NCI-H2171 treated with DMSO at 0.1 percent for 48 hours (cell line): ENCODE measurements at places on chromosomes 1 and 21.

GRCh38 chr1:220928725-220929300 lies 49.6 kb downstream of the HLX start:
- peak; percentile 13 for DNase-seq

GRCh38 chr1:231188072-231188471 lies 26.2 kb downstream of the TRIM67 start:
- no peak for DNase-seq

DNA sequence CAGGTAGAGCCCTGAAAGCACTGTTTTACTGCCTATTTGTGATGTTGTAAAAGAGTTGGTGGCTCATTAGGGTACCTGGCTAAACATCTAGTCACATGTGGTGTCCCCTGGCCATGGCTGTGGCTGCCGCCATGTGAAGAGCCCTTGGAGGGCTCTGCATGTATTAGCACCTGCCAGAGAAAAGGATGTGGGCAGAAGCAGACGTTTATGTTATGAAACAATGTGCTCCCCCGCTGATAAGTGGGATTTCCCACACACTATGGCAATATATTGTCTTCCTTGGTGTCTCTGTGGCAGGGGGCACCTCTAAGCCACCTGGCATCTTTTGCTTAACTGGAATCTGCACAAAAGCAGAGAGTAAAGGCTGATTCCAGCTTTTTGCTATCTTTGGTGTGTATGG lies 9.6 kb downstream of the TENT5C start:
- no peak for DNase-seq

GRCh38 chr21:36487641-36488307 lies 7.9 kb upstream of the CLDN14 start:
- DNase-seq = no peak

GRCh38 chr1:16184557-16185303 lies 27.7 kb downstream of the ARHGEF19 start:
- no peak for DNase-seq

DNA sequence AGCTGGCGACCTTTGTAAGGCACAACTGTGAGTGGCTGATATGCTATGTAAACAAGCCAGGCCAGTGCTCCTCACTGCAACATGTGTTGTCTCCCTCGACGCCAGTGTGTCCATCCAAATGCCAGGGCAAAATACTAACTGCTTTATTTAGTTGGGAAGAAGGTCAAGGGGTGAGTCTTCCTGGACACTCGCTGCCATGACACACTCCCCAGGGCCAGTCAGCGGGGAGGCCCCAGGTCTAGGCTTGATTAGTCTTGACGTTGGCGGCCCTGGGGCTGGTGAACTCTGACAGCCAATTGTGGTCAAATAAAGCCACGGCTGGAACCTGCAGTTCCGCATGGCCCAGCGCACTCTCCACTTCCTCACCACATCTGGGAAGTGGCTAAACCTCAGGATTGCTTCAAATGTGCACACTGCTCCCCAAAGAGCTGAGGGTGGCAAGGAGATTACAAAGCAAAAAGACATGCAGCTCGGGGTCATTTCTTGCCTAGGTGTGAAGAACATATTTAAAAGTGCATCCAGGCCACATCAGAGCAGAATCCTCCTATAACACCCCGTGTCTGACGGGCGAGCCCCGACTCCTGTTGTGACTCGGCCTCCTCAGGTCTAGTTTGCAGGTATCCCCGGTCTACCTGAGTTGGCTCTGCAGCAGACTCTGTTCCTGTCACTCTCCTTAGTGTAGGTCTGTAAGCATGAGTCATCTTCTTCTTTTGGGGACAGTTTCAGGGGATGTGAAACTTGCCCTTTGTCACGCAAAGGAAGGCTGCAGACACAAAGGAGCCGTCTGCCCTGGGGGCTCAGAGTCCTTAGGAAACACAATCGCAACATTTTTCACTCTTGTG lies 183.5 kb downstream of the RUNX1 start:
- no peak for DNase-seq

GRCh38 chr1:178361847-178362246 lies 134.9 kb downstream of the CLEC20A start:
- DNase-seq = no peak

DNA sequence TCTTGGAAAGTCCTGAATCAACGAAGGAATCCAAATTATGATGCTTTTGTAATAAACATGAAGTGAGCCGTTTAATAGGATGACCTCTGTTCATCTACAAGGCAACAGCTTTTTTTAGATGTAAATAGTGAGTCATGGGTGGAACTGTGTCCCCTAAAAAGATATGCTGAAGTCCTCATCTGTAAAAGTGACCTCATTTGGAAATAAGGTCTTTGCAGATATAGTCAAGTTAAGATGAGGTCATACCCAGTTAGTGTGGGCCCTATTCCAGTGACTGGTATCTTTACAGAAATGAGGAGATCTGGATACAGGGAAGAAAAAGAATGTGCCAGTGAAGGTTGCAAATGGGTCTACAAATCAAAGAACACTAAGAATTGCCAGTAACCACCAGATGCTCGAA lies 1287.3 kb upstream of the ADGRL4 start:
- DNase-seq = no peak

DNA sequence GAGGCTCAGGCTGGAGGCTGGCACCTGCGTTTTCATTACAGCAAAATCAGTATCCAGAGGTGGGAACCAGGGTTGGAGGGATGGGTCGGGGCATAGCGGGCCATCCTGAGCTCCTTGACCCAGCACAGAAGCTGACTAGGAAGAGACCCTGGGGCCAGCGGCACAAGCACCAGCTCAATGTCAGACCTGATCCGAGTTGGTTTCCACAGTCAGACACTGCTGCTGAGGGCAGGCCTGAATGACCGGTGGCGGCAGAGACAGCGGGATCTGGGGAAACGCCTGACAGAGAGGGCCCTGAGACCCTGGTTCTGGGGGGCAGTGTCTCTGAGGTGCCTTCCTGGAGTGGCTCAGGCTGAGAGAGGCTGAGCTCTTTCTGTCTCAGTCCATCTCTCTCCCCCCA lies 162.0 kb upstream of the C1orf174 start:
- DNase-seq = no peak

GRCh38 chr1:201921952-201922558 lies 24.3 kb downstream of the LMOD1 start:
- DNase-seq = no peak

- no peak for DNase-seq
Measured at GRCh38 chr1:237864338-237865244, 26.1 kb downstream of the ZP4 start.

- no peak for DNase-seq
Measured at GRCh38 chr21:44566403-44566802, 7.1 kb upstream of the KRTAP10-4 start.

DNA sequence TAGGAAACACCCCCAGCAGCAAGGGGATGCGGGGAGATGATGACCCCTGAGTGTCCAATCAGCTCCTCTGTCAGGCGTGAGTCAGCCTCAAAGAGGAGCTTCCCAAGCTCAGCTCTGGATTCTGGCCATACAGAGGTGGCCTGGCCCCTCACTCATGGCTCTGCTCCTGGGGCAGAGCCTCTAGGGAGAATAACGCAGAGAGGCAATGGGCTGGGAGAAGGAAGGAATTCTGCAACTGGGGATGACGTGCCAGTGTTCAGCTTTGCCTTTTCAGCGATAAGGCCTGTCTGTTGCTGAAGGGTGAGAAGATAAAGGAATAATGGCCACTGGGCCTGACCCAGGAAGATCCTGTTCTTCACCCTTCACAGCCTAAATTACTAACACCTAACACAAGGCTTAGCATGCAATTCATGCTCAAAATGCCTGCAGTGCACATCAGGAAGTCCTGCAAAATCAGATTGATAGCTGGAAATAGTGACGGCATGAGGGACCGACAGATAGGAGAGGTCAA lies 92.2 kb downstream of the TBX19 start:
- no peak for DNase-seq

DNA sequence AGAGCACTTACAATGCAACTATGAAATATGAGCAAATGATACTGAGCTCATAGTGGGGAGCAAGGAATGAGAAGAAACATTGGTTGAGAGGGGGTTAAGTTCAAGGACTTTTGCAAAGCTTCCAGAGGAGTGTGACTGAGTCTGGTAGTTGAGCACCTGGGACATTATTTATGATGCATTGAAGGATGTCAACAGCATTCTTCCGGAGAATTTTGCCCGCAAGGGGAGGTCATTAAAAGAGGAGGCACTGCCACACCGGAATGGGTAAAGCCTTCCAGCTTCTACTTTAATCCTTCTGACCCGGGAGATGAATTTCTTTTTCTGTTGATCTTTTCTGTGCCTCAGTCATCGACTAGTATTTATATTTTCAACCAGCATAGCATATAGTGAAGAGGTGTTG lies 208.4 kb upstream of the CAMK1G start:
- no peak for DNase-seq

DNA sequence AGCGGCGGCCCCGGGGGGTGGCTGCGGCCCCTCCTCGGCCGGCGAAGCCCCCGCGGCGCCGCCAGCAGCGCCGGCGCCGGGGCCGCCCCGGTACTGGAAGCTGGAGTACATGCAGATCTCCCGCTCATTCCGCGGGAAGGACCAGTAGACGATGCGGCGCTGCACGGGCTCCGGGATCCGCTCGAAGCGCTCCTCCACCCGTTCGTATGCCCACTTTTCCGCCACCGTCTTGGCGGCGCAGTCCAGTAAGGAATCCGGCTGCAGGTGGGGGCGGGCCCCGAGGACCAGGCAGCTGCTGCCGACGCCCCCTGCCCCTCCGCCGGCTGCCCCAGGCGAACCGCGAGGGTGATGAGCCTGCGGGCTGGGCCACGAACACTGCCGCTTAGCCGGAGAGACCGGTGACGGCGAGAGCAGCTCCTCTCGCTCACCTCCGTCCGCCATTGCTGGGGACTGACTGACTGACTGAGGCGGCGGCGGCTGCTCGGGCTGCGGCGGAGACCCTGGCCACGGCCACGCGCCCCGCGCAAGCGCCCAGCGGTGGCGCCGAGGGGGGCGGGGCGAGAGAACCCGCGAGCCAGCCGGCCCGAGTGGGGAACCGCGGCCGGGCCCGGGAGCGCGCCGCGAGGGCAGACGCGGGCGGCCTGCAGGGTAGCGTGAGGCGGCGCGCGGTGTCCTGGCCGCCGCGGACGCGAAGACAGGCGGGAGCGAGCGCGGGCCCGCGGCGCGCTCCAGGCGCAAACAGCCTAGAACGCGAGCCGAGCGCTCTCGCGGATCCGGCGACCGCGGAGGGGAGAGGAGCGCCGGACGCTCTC lies at the start of gene ZSWIM5:
Gene ZSWIM5 (minus strand): TSS at position 696 of the 812 bp plus-strand sequence. CDS start 255 bp downstream, at position 441.
- peak; percentile 72 for DNase-seq

- DNase-seq = no peak
Measured at GRCh38 chr1:14745789-14746188, 147.3 kb downstream of the KAZN start.

DNA sequence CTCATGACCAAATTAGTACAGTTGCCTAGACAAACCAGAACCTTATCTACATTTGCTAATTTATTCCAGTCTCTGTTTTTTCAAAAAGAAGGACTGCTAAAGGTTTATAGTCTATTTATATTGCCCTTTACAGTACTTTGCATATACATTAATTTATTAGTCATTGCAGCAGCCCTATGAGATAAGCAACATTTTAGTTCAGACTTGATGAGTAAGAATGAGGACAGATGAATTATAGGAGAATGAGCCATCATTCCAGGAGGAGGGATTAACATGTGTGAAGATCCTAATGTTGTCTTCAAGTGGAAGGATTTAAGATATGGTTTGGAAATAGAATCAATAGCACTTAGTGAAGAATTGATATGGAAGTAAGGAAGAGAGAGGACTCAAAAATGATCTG lies 152.4 kb downstream of the KCTD3 start:
- no peak for DNase-seq

DNA sequence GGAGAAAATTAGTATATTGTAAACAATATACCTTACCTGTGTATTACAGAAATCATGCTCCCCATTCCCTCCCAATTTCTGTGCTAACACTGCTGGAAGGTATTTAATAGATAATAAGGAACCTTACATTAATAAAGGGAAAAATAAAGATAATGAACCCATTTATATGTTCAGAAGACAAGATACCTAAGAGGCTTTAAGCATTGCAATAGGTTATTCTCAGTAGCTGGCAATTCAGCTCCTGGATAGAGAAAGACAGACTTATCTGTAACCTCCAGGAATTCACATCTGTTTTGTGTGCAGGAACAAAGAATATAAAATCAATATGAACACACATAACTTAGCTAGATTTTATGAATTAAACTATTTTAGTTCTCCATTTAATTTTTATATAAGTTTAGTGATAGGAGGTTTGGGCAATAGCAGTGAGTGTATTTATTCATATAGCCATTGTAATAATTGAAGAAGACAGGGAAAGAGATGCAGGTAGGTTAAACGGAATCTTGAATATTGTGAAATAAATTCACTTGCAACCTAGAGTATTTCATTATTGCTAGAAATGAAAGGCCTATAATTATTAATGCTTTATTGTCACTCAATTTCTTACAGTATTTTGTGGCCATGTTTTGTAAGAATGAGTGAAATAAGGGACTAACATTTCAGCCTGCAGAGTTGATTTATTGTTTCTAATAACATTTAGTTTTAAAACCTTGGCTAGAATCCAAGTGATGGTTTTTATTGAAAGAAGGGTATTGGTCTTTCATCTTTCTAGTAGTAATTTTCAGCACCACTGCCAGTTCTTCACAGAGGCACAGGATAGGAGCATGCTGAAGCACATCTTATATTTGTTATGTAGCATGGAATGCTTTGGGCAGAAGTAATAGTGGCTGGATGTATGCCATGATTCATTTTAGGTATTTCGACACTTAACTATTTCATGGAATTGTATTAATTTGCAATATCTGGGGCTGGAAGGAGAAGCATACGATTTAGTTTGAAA lies 1.5 kb downstream of the XPR1 start:
- peak; percentile 38 for DNase-seq

GRCh38 chr1:231170875-231171274 lies 9.0 kb downstream of the TRIM67 start:
- peak; percentile 71 for DNase-seq

DNA sequence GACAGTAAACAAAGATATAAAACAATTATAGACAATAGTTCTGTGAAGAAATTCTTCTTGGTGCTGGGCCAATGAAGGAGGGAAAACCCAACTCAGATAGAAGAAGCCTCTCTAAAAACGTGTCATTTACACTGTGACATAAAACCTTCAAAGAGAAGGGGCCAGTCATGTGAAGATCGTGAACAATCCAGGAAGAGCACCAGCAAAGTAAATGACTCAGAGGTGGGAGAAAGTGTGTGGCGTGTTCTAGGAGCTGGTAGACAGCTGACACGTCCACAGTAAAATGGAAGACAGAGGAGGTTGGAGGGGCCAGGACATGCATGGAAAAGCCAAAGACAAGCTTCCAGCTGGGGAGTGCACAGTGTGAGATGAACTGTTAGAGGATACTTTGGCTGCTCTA lies 143.6 kb downstream of the VAV3 start:
- no peak for DNase-seq

DNA sequence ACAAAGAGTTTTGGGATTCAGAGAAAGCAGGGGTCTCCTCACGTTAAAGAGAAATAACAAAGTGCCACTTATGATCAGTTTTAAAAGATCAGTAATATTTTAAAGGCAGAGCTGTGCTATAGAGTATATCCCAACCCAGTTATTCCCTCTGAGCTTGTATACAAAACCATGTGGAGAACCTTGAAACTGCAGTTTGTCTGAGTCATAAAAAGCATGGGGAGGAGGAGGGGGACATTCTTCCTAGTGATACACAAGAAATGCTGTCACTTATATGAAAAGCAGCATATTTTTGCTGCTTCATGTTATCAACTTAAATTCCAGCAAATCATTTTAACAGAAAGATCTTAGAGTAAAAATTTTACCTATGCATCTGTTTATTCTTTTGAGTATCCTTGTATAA lies 244.5 kb downstream of the GPR52 start:
- no peak for DNase-seq
